ENCODE measurements at places on chromosomes 16 and 17.

- DNase-seq = no peak
Observed at GRCh38 chr17:44311562-44312181, 3.3 kb downstream of the RUNDC3A start.

DNA sequence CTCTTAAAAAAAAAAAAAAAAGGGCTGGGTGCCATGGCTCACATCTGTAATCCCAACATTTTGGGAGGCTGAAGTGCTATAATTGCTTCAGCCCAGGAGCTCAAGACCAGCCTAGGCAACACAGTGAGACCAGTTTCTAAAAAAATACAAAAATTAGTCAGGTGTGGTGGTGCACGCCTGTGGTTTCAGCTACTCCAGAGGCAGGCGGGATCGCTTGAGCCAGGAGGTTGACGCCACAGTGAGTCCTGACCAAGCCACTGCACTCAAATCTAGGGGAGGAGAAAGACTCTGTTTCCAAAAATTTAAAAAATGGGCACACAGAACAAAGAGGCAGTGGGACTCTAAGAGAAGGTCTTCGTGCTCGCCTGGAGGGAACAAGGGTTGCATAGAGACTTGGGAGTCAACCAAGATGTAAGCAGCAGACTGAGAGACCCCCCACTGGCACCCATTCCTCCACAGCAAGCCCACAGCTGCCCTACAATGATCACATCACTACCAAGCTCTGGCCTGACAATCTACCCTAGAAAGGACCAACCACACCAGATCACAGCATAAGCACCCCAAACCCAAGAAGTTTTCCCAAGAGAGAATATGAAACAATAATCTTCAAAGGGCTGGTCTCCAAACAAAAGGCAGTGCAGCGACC, 121.6 kb downstream of the ANKRD11 start:
- DNase-seq = no peak

DNA sequence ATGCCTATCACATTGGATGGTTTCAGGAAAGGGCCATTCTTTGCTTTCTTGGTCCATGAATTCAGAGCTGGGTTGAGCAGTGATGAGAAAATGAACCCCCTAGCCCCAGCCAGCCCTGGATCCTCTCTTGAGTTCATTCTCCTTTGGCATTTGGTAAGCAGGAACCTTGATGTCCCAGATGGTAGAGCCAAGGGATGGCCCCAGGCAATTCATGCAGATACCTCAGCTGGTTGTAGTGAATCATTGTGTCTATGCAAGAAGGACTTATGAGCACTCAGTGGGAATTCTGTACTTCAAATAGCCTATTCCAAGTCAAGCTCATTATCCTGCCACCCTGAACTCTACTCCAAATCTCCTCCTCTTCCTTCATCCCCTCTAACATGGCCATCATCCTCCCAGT, 412.7 kb downstream of the UTP18 start:
- no peak for DNase-seq

GRCh38 chr16:88401604-88402246, 19.0 kb downstream of the ZNF469 start:
- DNase-seq = no peak

- no peak for DNase-seq
Observed at GRCh38 chr16:68228652-68229051, 7.3 kb downstream of the ESRP2 start.

DNA sequence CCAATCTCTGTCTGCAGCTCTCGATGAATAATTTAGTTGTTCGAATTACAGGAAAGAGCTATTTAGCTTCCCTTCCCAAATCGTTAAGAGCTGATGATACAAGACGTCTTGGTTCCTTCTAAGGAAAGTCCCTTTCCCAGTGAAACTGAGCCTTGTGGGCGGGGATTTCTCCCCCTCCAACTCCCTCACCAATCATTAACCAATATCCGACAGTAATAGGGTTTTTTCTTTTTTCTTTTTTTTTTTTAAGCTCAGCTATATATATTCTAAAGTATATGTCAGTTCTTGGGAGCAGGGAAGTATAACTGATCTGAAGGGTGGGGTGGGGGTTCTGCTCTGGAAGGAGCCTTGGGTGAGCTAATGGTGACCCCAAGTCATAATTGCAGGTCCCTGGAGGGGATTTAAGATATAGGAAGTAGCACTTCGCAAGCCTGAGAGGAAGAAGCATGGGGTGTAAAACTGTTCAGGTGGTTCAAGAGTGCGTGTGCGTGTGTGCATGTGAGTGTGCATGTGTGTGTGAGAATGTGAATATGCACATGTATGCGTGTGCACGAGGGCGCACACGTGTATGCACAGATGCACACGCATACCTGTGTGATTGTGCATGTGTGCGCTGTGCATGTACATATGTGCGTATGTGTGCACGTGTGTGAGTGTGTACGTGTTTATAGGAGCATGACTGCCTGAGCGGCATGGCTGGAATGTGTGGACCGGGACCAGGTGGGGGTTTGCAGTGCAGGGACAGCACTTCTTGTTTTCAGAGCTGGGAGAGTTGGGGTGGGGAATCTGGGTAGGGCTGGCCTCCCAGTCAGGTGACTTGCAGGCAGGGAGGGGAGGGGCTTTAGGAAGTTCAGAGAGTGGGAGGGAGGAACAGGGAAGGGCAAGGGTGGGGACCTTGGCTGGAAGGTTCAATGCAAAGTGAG, 42.7 kb downstream of the SOCS3 start:
- DNase-seq = no peak

- DNase-seq = no peak
Observed at GRCh38 chr17:5975661-5976060, 94.5 kb upstream of the WSCD1 start.

DNA sequence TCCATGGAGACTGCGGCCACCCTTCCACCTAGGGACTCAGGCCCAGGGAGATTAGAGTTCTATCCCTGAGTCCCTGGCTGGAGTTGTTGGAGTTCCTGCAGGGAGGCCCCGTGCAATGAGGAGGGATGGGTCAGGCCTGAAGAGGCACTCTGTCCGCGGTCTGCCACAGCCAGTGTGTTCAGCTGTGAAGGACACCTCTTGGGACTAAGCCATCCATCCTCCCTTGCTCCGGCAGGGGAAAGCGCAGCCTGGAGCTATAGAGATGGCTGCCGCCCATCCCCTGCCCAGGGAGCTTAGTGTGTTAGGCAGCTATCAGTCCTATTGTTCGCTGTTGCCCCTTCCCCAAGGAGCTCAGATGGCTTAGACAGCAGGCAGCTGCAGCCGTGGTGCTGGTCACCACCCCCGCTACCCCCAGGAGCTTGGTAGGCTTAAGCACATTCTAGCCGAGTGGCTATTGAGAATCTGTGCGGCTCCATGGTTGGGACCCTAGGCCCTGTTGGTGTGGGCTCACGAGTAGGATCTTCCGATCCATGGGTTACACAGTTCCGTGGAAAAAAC, 141.3 kb downstream of the CYB561 start:
- DNase-seq = no peak

GRCh38 chr17:20995873-20996723, 46.7 kb downstream of the USP22 start:
- no peak for DNase-seq

DNA sequence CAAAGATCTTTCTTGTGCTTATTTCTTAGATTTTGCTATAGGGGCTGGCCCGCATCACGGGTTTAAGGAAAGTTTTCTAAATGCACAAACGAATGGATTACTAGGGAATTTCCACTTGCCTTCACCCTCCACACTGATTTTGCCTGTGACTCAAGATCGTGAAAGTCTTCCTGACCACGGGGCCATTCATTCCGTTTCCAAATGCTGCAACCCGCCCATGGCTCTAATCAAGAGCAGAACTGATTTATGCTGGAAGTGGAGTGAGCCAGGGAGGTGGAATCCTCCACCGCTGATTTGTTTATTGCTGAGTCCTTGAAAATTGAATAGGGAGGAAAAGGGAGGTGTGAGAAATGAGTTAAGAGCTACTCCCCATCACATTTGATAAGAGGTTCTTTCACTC, 52.4 kb downstream of the CA10 start:
- DNase-seq = no peak

DNA sequence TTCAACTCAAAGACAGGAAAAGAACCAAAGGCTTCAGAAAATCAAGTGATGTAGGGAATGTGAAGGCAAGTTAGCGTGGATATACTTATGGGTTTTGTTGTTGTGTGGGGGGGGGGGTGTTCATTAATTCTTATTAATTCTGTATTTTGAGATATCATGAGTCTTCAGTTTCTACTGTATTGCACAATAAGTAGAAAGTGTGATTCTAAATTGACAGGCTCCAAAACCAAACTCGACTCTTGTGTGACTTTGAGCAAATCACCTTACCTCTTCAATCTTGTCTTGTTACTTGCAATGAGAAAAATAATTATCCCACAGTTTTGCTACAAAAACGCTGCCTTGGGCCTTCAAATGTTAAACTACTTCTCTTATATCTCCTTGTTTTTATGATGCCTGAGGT, 453.9 kb upstream of the GOT2 start:
- no peak for DNase-seq

DNA sequence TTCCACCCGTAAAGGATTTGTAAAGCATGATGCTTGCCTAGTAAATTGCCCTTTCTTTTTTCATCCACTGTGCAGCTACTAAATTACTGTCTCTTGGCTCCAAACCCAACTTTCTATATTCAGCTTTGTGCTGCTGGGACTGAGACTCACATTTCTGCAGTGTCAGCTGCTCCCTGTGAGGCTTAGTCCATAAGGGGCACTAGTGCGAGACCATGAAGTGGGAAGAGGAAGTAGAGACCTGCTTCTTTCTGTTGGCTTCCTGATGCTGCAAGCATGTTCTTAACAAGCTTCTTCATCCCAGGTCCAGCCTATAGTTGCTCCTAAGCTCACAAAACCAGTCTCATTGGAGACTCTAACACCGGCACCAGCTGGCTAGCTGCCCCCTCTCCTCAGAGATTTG, 74.9 kb upstream of the HS3ST2 start:
- DNase-seq = no peak

DNA sequence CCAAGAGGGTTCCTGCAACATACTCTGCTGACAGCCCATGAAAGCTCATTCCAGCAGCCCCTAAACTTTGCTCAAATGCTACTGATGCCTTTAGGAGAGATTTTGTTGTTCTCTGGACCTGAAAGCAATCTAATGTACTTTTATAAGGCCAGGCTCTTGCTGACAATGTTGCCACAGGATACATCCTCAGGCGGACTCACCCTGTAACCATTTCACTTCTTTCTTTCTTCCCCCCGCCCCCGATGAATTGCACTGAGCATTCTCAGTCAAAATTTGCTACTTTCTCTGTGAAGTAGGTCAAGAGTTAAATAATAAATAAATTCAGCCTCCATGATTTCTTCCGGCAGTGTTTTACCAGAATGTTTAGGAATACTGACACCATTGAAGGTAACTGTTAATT, 1.5 kb downstream of the GAS7 start:
- DNase-seq = no peak

- no peak for DNase-seq
Observed at GRCh38 chr17:17146786-17147406, 59.2 kb downstream of the PLD6 start.

All from GM18507 (cell line).